ENCODE measurements at places on chromosomes 4 and X.
A peak's percentile ranks its signal among the peaks of the same experiment; 100 is the strongest.

GRCh38 chr4:177696438-177696966 lies 254.3 kb upstream of the AGA start:
- DNase-seq = no peak

- peak; percentile 49 for DNase-seq
Observed at GRCh38 chrX:10892621-10893225, 218.4 kb upstream of the HCCS start.

DNA sequence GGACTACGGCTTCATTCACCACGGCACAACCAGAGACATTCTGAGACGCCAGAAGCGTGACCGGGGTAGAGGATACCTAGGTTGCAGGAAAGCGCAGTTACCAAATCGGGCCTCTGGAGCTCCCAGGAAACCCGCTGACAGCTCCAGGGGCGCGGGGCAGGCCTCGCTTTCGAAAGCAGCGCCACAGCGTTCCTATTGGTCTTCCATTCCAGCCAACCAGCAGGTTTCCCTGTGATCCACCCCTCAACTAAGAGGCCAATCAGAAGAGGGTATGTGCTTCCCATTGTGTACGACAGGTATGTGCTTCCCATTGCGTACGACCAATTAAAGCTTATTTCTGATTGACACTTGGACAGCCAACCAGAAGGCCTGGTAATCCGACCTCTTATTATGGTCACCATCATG lies 14.9 kb downstream of the SNX12 start:
- DNase-seq = peak; percentile 28

- peak; percentile 58 for DNase-seq
Observed at GRCh38 chrX:150365051-150365989, 2.2 kb downstream of the MAMLD1 start.

DNA sequence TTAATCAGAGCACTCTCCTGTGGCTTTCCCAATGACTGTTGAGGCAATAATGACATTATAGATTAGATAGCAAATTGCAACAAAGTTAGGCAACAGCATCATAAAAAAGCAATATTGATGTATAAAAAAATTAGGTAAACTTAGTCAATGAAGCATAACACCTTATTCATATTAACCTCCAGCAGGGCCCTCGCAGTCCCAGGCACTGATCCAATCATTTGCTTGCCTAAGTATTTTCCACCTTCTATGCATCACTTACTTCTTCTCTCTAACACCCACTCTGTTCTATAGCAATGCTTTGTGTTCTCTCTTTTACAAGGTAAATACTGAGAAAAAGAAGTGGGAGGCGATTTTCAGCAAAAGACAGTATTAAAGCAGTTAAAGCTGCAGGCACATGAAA lies 833.5 kb upstream of the ADGRL3 start:
- DNase-seq = no peak
